ENCODE measurements at places on chromosomes 4 and X.

DNA sequence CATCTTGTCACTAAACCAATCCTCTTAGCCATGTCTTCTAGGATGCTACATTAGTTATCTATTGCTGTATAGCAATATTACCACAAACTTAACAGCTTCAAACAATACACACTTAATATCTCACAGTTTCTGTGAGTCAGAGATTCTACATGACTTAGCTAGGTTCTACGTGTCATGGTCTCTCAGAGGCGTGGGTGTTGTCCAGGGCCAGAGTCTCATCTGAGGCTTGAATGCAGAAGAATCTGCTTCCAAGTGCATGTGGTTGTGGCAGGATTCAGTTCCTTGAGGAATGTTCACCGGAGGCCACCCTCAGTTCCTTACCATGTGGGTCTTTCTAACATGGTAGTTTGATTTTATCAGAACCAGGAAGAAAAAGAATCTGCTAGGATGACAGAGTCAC is 26.4 kb downstream of the PPP1R2C start:
- no peak for DNase-seq

- no peak for DNase-seq
These were observed 102.9 kb downstream of the SYTL5 start for GRCh38 chrX:38109042-38109898.

DNA sequence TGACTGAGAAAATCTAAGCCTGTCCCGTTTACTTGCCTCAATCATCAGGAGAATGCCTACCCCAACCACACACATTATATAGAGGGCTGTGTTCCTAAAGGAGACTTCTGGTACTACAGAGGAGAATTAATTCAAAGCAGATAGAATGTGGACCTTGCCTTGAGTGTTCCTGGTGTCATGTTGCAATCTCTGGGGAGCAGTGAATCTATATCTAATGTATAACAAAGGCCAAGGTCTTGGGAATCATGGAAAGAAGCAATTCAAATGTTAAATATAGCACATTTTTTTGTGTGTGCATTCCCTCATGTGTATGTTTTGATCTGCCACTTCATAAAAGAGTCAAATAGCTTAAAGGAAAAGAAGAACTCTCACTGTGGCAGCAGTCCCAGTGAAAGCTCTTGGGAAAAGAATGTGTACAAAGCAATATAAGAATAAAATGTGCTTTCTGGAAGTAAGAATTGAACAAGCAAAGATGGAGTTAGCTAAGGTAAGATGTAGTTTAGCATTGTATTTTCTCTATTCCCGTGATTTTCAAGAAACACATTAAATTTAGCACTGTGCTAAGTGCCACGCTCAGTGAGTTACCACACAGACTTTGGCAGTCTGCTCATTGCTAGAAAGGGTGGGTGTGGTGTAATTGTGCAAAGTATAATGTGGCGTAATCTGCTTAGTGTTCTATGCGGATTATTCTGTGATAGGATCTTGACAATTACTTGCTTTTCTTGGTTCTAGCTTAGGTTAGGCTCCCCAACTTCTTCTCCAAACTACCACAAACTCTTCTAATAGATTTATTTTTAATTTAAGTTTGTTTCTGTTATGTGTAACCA is 13.7 kb downstream of the ADH6 start:
- DNase-seq, result no peak

- DNase-seq, result no peak
These were observed 131.4 kb downstream of the CBR4 start for GRCh38 chr4:168878623-168879022.

DNA sequence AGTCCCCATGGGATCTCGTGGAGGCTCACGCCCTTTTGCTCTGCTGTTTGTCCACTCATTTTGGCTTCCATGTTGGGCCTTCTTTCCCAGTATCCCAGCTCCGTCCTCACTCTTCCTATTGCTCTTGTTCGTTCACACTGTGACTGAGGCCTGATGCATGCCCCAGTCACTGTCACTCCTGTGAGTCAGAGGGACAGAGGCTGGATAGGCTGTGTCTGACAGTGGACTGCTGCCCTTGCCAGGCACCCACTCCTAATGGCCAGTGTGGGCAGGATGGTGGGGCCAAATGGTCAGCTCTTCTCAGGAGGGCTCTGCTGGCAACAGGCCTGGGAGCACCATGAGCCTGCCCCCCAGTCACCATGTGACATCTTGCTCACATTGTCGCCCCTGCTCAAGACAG is 40.0 kb downstream of the HADH start:
- no peak for DNase-seq

GRCh38 chr4:83282049-83282535 is 2.5 kb downstream of the COQ2 start:
- DNase-seq, result peak; percentile 44

GRCh38 chr4:48660347-48660746 is 119.7 kb downstream of the FRYL start:
- no peak for DNase-seq

- no peak for DNase-seq
These were observed 17.6 kb upstream of the PJA1 start for GRCh38 chrX:69182818-69183380.

DNA sequence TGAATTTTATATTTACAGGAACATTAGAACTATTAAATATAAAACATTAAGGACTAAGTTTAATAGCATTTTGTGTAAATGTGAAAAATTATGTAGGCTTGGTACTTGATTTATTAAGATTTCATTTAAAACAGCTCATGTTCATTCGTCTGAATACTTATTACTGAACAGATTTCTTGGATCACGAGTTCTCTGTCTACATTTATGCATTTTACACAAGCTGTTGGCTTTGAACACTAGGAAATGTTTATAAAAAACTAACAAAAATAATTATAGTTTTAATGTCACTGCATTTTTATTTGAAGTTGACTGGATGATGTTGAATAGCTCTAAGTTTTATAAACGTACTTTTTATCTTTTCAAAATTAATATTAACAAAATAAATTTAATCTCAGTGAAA is 888.7 kb downstream of the CCSER1 start:
- no peak for DNase-seq

- DNase-seq, result no peak
These were observed 819.6 kb downstream of the NLGN4X start for GRCh38 chrX:5409106-5409505.

DNA sequence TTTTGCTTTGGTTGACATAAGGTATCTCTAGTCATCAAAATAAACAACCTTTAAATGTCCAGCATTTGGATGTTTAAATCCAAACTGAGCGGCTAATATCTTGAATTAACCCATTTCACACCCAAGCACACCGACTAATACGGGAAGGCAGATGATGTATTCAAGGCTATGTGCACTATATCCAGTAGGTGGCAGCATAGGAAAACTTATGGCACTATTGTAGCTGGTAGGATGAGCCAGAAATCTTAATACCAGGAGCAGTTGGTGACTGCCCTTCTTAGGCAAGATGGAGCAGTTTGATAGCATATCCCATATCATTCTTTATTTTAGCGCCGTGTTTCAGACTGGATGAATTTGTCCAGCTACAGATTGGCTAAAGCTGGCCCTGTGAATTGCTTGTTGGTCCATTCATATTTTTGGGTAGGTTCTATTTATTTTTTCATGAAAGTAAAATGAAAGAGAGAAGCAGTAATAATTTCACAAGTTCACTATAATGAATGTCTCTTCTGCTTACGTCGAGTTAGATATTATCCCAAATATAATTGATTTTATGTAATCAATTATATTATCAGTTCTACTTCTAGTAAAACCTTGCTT is 24.4 kb downstream of the UCHL1 start:
- DNase-seq, result no peak

GRCh38 chr4:158786955-158787354 is 18.1 kb downstream of the FNIP2 start:
- DNase-seq, result no peak

DNA sequence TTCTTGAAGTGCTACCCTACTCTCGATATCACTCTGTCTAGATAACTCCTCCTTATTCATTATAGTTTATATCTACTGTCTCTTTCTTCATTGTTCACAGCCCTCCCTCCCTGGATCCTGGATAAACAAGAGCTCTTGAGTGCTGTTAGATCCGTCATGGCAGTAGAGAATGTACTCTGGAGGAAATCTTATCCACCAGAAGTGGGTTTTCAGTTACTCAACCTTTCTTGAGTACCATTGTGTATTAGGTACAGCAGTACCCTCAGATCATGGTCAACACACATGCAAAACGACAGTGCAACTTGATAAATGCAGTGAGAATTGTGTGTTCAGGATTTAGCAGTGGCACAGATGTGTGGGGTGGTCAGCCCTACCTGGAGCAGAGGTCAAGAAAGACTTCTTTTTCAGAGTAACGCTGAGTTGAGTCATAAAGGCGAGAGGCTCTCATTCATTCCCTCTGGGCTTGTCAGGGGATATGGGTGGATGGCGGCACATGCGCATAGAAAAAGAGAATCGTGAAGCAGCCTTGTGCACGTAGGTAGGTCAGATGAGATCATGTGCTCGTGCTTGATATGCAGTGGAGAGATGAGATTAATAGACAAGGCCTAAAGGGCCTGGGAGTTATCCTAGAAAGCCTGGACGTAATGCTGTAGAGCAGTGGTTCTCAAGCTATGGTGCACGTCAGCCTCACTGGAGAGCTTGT is 89.5 kb downstream of the SNX25 start:
- no peak for DNase-seq

- DNase-seq, result no peak
These were observed 653 bp downstream of the HHIP start for GRCh38 chr4:144646523-144647094.

- DNase-seq, result no peak
These were observed 3.0 kb downstream of the PDLIM3 start for GRCh38 chr4:185532293-185532692.

DNA sequence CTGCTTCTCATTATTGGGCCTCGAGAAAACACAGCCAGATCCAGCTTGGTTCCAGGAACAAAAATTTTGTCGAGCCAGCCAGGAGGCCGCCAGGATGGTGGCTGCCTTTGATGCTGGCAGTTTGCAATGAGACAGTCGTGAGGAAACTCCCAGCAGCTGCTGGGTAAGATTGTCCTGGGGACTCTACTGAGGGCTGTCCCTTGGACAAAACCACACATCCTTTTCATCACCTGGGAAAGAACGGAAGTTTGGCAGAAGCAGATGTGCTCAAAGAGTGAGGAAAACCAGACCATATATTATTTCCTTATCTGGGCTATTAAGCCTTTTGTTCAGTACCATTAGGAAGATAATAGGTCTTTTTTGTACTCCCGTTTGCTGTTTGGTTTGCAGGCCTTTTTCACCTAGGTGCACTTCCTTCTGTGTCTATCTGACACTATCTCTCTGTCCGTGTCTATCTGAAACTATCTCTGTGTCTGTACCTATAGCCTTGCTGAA is 13.4 kb upstream of the PAPSS1 start:
- DNase-seq, result no peak

All from stimulated activated CD4-positive, alpha-beta T cell treated with anti-CD3 and anti-CD28 coated beads, Interleukin-4, amount 100 ng/mL, for 48 hours (primary cell).